ENCODE measurements at places on chromosomes 4 and X.

- no peak for DNase-seq
Measured at GRCh38 chr4:114599231-114599902, 760 bp downstream of the UGT8 start.

DNA sequence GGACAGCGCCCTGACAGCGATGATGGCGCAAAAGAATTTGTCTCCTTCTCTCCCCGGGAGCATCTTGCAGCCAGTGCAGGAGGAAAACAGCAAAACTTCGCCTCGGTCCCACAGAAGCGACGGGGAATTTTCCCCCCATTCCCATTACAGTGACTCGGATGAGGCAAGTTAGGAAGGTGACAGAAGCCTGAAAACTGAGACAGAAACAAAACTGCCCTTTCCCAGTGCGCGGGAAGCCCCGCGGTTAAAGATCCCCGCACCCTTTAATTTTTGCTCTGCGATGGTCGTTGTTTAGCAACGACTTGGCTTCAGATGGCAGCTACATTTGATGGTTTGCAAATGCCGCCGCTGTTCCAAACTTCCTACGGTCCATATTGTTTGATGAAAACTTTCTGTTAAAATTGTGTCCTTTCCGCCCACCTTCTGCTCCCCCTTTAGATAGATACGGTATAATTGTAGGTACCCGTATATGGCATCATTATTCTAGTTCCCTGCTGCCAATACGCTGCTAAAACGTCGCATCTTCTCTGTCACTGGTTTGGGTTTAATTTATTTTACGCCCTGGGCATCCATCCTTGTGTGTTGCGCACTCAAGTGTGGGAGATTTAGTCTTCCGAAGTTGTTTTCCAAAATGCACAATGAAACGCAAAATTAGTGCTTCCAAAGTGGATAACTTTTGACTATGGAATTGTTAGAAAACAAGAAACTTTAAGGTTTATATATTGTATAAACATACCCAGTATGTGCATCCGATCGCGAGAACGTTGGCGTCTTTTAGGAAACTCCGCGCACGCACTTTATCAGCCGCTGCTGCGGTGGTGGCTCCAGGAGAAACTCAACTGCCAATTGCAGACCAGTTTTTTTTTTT is 1.5 kb downstream of the ATOH1 start:
- DNase-seq = no peak

DNA sequence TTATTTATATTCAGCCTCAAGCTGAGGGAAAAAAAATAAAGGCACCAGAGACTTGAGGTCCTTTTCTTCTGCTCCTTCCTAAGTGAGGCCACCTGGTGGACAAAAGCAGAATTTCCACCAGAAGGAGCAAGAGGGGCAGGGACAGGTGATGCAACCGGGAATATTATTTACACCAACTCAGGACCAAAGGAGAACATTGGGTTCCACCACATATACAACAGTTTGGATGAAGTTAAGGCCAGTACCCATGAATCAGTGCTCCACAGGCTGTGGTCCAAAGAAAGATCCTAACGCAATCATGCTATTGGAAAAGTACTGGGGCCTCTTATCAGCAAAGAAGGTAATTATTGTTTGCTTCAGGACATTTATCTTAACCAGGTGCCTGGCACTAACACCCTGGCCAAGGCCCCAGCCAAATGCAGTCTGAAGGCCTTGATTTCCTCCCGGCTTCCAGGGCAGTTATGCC is 57.4 kb downstream of the TSC22D3 start:
- no peak for DNase-seq

- peak; percentile 18 for DNase-seq
Measured at GRCh38 chrX:30150196-30150895, 65.0 kb upstream of the MAGEB2 start.

DNA sequence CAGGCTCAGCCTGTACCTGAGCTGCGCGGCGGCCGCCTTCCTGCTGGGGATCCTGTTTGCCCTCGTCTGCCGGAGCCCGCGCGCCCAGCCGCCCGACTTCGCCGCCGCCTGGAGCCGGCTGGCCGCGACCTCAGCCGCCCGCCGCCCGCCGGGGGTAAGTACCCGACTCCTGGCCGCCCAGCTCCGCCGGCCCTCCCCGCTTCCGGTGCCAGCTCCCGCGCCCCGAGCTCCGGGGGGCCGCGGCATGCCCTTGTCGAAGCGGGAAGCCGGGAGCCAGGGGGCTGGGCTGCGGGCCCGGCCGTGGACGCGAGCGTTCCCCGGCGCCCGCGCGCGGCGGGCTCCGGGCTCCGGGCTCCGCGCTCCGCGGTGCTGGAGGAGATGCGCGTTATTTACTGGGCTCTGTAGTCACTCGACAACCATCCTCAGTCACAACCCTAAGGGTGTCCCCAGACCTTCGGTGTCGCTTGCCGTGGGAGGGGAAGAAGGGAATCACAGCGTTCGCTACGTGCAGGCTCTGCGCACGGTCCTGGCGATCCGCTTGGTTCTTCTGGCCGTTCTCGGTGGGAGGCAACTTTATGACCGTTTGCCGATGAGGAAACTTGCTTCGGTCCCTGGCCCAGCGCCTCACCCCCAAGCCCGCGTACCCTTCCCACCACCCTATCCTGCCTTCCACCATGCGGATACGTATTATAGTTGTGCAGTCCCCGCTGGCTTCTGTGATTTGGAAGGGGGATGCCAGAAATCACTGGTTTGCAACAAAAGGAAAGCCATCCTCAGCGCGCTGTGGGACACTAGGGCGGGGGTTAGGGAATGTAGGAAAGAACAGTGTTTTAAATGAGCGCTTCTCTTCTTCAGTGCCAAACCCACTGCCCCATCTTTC is 944 bp downstream of the SNX25 start:
- no peak for DNase-seq

GRCh38 chr4:155769090-155769489 is 10.3 kb downstream of the GUCY1B1 start:
- no peak for DNase-seq

GRCh38 chr4:76729460-76729859 is 168.5 kb downstream of the SOWAHB start:
- DNase-seq = no peak

GRCh38 chrX:39112143-39112542 is 310.9 kb downstream of the MID1IP1 start:
- peak; percentile 0 for DNase-seq

DNA sequence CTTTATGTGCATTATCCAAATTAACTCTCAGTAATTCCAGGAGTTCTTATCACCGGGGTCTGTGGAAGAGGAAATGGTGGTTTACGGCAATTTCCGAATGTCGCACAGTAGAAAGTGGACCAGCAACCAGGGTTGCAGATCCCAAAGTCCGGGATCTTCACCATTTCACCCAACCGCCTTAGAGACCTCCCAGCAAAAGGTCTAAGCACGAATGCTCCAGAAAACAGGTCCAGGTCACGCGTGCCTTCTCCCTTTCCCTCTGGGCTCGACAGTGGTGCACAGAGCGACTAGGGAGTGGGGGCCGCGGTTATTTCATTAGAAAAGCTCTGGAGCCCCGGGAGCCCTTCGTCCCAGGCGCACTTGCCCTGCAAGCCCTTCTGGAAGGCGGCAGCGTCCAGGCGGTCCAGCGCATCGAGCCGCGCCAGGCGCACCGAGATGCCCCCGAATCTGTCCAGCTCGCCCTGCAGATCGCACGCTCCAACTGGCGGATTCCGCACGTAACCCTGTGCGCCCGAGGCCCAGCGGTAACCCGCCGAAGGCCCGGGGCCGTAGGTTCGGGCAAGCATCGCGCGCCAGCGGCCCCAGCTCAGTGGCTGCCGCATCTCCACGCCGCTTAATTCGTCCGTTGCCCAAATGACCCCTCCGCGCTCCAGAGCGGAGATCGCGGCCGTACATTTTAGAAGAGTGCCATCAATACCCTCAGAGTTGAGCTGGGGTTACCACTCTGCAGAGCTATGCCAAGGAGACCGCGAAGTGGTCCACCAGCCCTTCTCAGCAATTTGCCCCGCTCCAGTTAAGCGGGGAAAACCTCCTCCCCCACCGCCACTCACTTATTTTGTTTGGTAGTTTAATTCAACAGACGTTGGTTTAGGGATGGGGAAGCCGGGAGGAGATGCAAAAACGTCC is at the start of gene NUDT6:
Gene NUDT6 (minus strand): TSS at position 627 of the 906 bp plus-strand sequence. CDS start 25 bp downstream, at position 602.
- DNase-seq = no peak

DNA sequence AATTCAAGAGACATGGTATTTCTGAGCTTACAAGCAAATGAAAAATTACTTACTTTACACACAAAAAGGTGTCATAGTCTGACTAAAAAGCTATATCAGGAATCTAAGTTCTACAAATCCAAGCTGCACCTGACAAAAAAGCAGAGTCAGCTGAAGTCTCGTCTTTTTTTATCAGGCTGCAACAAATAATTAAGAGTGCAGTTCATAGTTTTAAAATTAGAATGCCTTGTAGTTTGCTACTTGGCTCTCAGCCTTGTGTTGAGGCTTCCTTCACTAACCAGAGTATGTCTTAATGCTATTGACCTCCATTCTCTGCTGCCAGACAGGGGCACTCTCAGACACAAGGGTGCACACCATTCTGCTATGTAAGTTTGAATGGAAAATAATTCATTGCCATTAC is 940.7 kb downstream of the PCDH7 start:
- DNase-seq = no peak

GRCh38 chr4:95798727-95799126 is 41.2 kb upstream of the PDHA2 start:
- no peak for DNase-seq

DNA sequence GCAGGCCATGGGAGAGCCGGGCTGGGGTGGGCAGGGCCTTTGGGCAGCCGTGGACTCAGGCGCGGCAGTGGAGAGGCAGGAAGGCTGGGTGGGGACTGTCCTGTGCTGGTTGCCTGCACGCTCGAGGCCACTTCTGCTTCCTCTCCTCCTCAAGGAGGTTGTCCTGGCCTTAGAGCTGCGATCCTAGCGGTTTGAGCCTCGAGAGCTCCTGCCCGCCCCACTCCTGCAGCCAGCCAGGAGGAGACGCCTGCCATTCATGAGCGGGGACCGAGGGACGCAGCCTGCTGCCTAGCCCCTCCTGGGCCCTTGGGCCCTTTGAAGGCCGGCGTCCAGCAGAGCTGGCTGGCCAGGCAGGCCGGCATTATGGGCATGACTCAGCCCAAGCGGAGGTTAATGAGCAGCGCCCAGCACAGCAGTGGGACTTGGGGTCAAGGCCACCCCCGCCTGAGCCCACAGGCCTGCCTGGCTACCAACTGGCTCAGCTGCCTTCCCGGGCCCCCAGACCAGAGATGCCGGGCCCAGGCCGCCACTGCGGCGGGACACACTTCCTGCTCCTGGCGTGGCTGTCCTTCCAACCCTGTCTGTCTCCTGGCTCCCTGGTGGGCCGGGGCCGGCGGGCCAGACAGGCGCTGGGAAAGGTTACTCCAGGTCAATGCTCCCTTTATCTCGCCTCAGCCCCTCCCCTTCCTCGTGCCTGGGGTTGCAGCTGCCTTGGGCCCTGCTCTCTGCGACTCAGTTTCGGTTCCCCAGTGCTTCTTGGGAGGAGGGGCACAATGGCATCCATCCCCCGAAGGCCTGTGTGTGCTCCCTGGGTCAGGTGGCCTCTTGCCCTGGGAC is 1.8 kb downstream of the ABCD1 start:
- DNase-seq = no peak

GRCh38 chr4:26179316-26179760 is 141.5 kb upstream of the RBPJ start:
- no peak for DNase-seq
